ENCODE measurements at places on chromosomes 2 and 18. TPM values are rescaled to one million over a fixed set of nuclear protein-coding genes. Genes with fewer than 3 reads are reported as not detected.
A peak's percentile ranks its signal among the peaks of the same experiment; 100 is the strongest.

GRCh38 chr2:23065936-23066335 is 319.0 kb upstream of the KLHL29 start:
- DNase-seq, result no peak
- H3K4me3 ChIP-seq, result no peak overlapping the region
- H3K27me3 ChIP-seq, result peaks cover 13% of the 10 kb centered on the region
- no peak overlapping the region for H3K27ac ChIP-seq
- H3K36me3 ChIP-seq, result no peaks in the 10 kb centered on the region

GRCh38 chr2:3779496-3780049 is 76.2 kb downstream of the DCDC2C start:
- peak overlapping the region; percentile 10 for H3K27ac ChIP-seq
- no peak overlapping the region for H3K4me3 ChIP-seq
- H3K36me3 ChIP-seq, result no peaks in the 10 kb centered on the region

GRCh38 chr2:180655842-180656454 is 324.5 kb upstream of the UBE2E3 start:
- H3K27ac ChIP-seq, result no peak overlapping the region
- H3K4me1 ChIP-seq, result peaks cover 7% of the 10 kb centered on the region
- no peak for DNase-seq
- H3K4me3 ChIP-seq, result no peak overlapping the region
- no peaks in the 10 kb centered on the region for H3K27me3 ChIP-seq

DNA sequence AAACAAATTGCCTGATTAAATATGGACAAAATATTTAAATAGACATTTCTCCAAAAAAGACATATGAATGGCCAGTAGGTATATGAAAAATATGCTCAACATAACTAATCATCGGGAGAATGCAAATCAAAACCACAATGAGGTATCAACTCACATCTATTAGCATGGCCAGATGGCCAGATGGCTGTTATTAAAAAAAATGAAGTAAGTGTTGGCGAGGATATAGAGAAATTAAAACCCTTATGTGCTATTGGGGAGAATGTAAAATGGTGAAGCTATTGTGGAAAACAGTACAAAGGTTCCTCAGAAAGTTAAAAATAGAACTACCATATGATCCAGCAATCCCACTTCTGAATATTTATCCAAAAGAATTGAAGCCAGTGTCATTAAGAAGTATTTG is 272.3 kb upstream of the ZNF804A start:
- H3K36me3 ChIP-seq, result no peaks in the 10 kb centered on the region
- no peak overlapping the region for H3K4me3 ChIP-seq
- no peaks in the 10 kb centered on the region for H3K4me1 ChIP-seq
- no peak overlapping the region for H3K27ac ChIP-seq
- no peaks in the 10 kb centered on the region for H3K27me3 ChIP-seq

GRCh38 chr2:201932511-201932910 is 101.1 kb upstream of the FZD7 start:
- peaks cover 10% of the 10 kb centered on the region for H3K36me3 ChIP-seq
- no peak for DNase-seq
- no peak overlapping the region for H3K27ac ChIP-seq
- H3K4me3 ChIP-seq, result no peak overlapping the region

DNA sequence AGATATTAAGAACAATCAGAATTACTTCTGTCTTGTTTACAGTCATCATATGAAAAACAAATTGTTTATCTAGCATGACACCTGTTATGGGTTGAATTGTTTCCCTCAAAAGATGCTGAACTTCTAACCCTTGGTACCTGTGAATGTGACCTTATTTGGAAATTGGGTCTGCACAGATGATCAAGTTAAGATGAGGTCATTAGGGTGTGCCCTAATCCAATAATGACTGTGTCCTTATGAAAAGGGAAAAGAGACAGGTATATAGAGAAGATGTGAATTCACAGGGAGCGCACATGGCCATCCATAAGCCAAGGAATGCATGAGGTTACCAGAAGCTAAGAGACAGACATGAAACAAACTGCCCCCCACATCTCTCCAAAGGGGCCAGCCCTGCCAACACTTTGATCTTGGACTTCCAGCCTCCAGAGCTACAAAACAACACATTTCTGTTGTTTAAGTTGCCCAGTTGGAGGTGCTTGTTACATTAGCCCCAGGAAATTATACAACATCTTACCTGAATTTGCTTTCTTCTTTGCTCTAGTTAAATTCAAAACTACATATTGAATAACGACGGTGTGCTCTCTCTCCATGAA is 2.3 kb upstream of the HPCAL1 start:
- H3K27ac ChIP-seq, result no peak overlapping the region
- peak overlapping the region; percentile 7 for H3K4me3 ChIP-seq

DNA sequence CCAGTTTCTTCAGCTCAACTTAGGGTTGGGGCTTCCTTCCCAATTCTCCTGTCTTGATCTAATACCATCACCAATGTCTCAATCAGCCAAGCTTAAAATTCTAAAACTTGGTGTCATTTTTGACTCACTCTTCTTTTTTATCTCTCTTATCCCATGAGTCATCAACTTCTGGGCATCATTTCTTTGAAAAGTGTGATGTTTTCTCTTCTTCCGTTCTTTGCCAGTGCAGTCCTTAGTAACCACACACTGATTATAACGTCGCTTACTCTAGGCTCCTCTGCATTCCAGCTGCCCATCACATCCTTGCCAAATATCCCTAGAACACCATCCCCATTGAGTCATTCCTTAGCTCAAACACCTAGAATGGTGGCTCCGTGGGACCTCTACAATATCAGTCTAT is 27.4 kb upstream of the MRO start:
- no peaks in the 10 kb centered on the region for H3K36me3 ChIP-seq
- H3K27me3 ChIP-seq, result peaks cover 9% of the 10 kb centered on the region
- H3K4me3 ChIP-seq, result no peak overlapping the region
- no peak for DNase-seq
- no peak overlapping the region for H3K27ac ChIP-seq

GRCh38 chr2:112656679-112657078 is 10.9 kb downstream of the SLC20A1 start:
- no peak overlapping the region for H3K27ac ChIP-seq
- DNase-seq, result no peak
- H3K36me3 ChIP-seq, result peaks cover 45% of the 10 kb centered on the region
- H3K4me1 ChIP-seq, result no peaks in the 10 kb centered on the region
- H3K4me3 ChIP-seq, result no peak overlapping the region

DNA sequence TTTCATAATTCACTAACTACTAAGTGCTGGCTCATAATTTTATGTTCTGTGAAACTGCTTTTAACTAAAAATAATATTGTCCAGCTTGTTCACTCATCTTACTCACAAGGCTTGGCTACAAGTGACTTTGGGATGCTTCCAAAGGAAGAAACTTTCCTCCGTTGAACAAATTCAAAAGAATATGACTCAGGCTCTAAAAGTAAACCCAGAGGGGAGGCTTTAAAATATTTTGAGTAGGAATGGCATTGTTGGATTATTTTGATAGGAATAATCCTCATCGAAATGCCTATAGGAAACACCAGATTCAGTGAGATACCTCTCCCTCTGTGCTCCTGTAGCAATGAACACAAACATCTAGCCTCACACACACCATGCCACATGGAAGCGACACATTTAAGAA is 25.2 kb upstream of the TLK1 start:
- H3K27me3 ChIP-seq, result no peaks in the 10 kb centered on the region
- H3K4me3 ChIP-seq, result no peak overlapping the region
- no peaks in the 10 kb centered on the region for H3K36me3 ChIP-seq
- peaks cover 8% of the 10 kb centered on the region for H3K4me1 ChIP-seq
- H3K27ac ChIP-seq, result no peak overlapping the region

- H3K27ac ChIP-seq, result no peak overlapping the region
- DNase-seq, result no peak
- peaks cover 4% of the 10 kb centered on the region for H3K4me1 ChIP-seq
- peaks cover 13% of the 10 kb centered on the region for H3K36me3 ChIP-seq
Measured at GRCh38 chr2:145273840-145274239, 753.9 kb upstream of the ZEB2 start.

DNA sequence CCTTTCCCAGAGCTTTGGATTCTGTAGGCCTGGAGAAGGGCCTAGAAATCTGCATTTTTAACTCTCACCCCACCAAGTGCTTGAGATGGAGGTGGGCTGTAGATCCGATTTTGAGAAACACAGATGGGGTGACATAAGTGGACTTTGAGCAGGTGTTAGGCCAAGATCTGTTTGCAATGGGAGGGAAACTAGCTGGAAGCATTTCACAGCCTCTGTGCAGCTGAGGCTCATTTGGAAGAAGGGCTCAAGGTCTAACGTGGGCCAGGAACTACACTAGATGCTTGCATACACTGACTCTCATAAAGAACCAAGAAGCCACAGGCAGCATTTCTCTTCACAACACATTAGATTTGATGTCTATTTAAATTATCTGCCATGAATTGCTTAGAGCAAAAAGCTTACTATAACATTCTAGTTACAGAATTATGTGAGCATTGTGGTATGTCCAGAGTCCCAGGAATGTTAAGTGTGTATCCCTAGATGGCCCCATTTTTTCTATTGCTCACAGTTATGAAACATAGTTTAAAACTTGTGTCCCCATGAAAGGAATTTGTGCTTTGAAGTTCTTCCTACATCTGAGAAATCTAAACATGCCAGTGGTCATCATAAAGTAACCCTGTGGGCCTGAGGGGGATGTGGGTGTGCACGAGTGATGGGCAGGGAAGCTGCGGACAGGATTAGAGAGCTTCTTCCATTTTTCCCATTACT is 77.2 kb downstream of the CD28 start:
- peak overlapping the region; percentile 88 for H3K27ac ChIP-seq
- H3K4me3 ChIP-seq, result no peak overlapping the region
- H3K27me3 ChIP-seq, result no peaks in the 10 kb centered on the region

DNA sequence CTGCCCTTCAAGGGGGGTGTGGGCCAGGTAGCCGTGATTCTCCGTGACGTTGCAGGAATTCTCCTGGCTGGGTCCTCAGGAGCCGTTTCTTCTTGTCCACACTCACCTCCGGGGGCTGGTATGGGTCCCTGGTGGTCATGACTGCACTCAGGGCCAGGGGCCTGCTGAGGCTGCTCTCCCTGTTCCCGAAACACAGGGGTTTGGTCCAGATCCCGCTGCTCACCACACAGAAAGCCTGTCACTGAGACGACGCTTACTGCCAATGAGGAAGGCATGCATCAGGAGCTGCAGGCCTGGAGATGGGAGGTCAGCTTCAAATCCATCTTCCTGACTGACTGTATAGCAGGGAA is 160.7 kb downstream of the RTP5 start:
- no peaks in the 10 kb centered on the region for H3K4me1 ChIP-seq
- H3K4me3 ChIP-seq, result no peak overlapping the region
- no peak for DNase-seq

DNA sequence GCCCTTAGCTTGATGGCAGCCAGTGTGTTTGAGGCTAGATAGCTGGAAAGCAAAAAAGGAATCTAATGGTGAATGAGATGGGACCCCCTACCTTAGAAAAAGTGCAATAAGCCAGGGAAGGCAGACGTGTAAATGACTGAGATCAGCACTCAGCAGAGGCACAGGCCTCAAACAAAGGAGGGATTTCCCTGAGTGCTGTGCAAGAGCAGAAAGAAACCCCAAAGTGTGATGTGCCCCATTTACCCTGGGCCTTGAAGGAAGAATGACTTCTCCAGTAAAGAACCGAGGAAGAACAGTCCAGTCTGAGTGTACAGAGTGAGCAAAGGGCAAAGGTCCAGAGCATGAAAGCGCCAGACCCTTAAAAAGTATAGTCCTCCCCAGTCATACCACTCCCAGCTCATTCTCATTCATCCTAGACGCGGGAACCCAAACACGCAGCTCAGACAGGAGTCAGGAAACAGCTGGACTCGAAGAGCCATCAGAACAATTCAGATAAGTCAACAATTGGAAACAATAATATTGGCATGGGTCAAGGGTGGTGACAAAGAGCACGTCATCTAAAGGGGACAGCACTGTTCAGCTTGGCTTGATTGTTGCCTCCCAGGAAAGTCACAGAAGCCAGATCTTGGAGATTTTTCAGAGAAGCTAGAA is 121.7 kb downstream of the INO80D start:
- H3K36me3 ChIP-seq, result no peaks in the 10 kb centered on the region
- H3K4me3 ChIP-seq, result no peak overlapping the region
- DNase-seq, result no peak
- no peak overlapping the region for H3K27ac ChIP-seq
- H3K27me3 ChIP-seq, result peaks cover 3% of the 10 kb centered on the region

GRCh38 chr2:207308519-207309224 is 142.9 kb upstream of the KLF7 start:
- no peaks in the 10 kb centered on the region for H3K4me1 ChIP-seq
- H3K4me3 ChIP-seq, result no peak overlapping the region
- DNase-seq, result no peak

GRCh38 chr18:28455971-28456370 is 279.0 kb upstream of the CDH2 start:
- no peaks in the 10 kb centered on the region for H3K4me1 ChIP-seq
- no peak overlapping the region for H3K27ac ChIP-seq
- H3K4me3 ChIP-seq, result no peak overlapping the region
- H3K27me3 ChIP-seq, result no peaks in the 10 kb centered on the region
- DNase-seq, result no peak

- peaks cover 24% of the 10 kb centered on the region for H3K4me1 ChIP-seq
- H3K36me3 ChIP-seq, result no peaks in the 10 kb centered on the region
- no peak for DNase-seq
- H3K4me3 ChIP-seq, result no peak overlapping the region
- no peak overlapping the region for H3K27ac ChIP-seq
Measured at GRCh38 chr18:46331316-46331715, 227.1 kb downstream of the HAUS1 start.

DNA sequence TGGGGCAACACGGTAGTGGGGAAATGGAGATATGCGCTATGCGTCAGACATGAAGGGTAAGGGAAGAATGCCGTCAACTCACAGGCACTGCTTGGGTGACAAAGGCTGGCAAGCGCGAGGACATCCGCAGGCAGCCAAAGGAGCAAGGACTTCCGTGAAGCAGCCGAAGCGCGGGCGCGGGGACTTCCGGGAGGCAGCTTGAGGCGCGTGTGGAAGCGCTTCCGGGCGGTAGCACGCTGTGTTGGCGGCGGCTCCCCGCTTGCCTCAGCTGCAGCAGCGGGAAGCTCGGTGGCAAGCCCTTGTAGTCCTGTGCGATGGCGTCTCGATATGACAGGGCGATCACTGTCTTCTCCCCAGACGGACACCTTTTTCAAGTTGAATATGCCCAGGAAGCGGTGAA is at the start of gene PSMA8:
TSS of gene PSMA8 (plus strand) at position 218 of the 400 bp plus-strand sequence. CDS start at position 315, 97 bp downstream.
- DNase-seq, result no peak
- H3K36me3 ChIP-seq, result no peaks in the 10 kb centered on the region
- no peak within 1 kb of the TSS for H3K4me3 ChIP-seq

- no peak overlapping the region for H3K27ac ChIP-seq
- H3K4me3 ChIP-seq, result no peak overlapping the region
- peaks cover 38% of the 10 kb centered on the region for H3K27me3 ChIP-seq
- H3K36me3 ChIP-seq, result no peaks in the 10 kb centered on the region
Measured at GRCh38 chr2:25887624-25888242, 9.4 kb upstream of the ASXL2 start.

GRCh38 chr2:197168705-197169104 is 141.9 kb downstream of the ANKRD44 start:
- no peaks in the 10 kb centered on the region for H3K27me3 ChIP-seq
- H3K4me1 ChIP-seq, result peaks cover 12% of the 10 kb centered on the region
- no peak overlapping the region for H3K27ac ChIP-seq
- no peak overlapping the region for H3K4me3 ChIP-seq

The SLC23A3 gene
- 2.6 TPM for total RNA-seq

The SKOR2 gene
- not detected for total RNA-seq

The CXCR1 gene
- total RNA-seq, result not detected

The GATA6 gene
- 106 TPM for total RNA-seq

The NT5DC4 gene
- total RNA-seq, result not detected

The STON1 gene
- total RNA-seq, result 35.0 TPM

The PROM2 gene
- 20.3 TPM for total RNA-seq

The ANKRD62 gene
- not detected for total RNA-seq

The GREB1L gene
- 25.5 TPM for total RNA-seq

The RESP18 gene
- not detected for total RNA-seq

The GNLY gene
- 0.43 TPM for total RNA-seq

The PDE6D gene
- 15.4 TPM for total RNA-seq

The PDE1A gene
- 1.9 TPM for total RNA-seq

The CFC1 gene
- total RNA-seq, result not detected

The ITGB1BP1 gene
- total RNA-seq, result 39.8 TPM

Data from mesothelial cell of epicardium (in vitro differentiated cells).